Bone marrow (tissue), 2 donors: ENCODE measurements at places on chromosomes 6 and 20.

DNA sequence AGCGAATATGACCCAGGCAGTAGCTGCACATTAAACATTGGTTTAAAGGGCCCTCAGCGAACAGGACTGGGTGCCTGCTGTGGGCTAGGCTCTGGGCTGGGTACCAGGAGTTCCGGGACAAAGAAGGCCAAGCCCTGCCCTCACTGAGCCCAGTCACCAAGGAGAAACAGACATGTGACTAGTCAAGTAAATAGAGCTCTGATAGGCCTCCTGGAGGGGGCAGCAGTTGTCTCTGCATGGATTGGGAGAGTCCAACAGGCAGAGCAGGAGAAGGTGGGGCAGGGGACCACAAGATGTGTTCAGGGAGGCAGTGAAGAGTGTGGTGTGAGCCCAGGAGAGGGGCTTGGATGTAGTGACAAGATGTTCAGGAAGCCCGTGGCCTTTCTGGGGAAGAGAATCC, 3.1 kb downstream of the HM13 start:
- DNase-seq: no peak

- DNase-seq: no peak
Observed at GRCh38 chr6:106783640-106784566, 154.5 kb downstream of the QRSL1 start.

- DNase-seq: no peak
Observed at GRCh38 chr6:92459606-92460005, 959.8 kb downstream of the EPHA7 start.

GRCh38 chr6:2468601-2468955, 223.2 kb upstream of the GMDS start:
- DNase-seq: no peak

- DNase-seq: no peak
Observed at GRCh38 chr20:17993546-17993945, 24.7 kb downstream of the MGME1 start.

DNA sequence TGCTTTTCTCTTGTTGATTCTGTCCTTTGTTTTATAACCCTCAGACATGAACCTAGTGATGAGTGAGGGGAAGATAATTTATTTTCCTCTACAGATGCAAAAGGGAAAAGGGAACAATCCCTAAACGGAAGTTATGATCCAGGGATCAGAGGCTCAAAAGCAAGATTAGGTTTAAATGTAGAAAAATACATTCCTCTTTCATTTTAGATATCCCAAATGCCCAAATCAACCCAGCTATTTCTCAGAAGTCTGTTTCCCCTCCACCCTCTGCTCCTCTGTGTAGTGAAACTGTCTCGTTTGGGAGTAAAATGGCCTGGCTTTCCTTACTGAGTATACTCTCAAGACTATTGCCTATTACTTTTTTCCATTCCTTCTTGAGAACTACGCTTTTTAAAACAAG, 97.1 kb downstream of the PRL start:
- no peak for DNase-seq
